ENCODE measurements at places on chromosomes 16 and 17.

DNA sequence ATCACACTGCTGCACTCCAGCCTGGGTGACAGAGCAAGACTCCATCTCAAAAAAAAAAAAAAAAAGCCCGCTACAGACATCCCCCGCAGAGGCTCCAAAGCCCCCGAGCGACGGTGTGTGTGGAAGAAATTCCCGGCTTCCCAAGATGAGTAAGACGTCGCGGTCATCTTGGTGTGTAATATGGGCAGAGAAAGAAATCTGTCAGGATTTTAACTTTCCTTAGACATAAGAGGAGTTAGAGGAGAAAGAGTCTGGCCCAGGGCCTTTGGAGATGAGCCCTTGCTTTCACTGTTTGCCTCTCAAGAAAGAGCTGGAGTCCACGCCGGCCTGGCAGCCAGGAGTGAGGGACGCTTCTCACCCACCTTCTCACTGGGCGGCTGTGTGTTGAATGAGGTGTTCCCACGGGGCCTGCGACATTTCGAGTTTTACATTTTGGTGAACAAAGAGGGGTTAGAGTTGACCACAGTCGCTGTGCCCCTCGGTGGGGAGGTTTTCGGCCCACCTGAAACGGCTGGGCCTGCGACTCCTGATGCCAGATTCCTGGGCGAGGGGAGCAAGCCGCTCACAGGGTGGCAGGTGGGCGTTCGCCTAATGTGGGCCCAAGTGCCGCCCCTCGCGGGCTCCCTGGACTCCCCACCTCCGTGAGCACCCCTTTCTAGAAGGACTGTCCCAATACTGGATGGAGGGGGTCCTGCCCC is 17.9 kb downstream of the C1QTNF1 start:
- DNase-seq: no peak

DNA sequence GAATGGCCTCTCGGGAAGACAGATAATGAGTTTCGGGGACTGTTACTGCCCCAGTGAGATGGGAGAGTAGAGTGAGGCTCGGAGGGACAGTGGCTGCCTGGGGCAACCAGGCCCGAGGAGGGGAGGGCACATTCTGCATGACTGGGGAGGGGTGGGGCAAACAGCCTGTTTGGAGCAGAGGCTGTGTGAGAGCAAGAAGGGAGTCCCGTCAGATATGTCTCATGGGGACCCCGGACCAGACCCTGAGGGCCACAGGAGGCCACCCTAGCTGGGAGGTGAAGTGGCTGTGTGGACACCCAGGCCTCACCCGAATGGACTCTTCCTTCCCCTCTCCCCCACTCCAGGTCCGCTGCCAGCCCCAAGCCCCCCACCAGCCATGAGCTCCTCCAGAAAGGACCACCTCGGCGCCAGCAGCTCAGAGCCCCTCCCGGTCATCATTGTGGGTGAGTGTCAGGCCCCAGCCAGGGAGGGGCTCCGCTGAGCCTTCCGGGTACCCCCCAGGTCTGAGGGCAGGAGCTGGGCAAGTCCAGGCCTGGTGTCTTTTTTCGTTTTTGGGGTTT is 4.3 kb downstream of the OSGIN1 start:
- no peak for DNase-seq

DNA sequence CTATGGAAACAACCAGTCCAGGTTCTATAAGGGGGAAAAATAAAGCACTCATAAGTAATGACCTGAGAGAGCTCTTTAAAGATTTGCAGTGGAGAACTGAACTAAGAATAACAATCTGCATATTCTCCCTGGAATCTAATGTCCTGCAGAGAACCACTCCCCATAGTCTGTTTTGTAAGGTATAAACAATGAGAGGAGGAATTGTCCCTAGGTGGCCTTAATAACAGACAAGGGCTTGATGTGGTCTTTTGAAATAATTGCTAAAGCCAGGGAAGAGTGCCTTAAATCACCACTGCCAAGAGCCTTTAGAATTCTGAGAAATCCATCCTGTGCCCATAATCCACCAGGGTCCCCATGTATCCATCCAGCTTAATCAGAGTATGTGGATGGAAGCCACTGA is 106.3 kb downstream of the CDH11 start:
- no peak for DNase-seq

- DNase-seq: peak; percentile 16
These were observed 7.8 kb upstream of the RNASEK start for GRCh38 chr17:7004398-7005253.

DNA sequence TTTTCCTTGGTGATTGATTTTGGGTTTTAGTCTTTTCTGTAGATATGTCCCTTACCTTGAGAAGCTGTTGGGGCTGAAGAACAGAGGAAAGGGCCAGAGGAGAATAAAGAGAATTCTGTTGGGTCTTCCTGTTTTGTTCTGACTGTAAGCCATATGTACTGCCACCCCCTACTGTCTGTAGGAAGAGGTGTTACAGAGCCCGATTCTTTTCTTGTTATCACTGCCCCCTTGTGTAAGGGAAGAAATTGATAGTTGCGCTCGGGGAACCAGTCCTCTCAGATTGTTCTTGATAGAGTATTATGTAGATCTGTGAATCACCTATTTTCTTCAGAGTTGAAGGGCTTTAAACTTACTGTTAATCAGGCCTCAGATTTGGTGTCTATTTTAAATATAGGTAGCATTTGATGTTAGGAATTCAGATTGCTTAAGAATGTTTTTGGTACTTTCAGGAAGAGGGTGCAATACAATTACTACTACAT is 2.4 kb downstream of the TANC2 start:
- DNase-seq: peak; percentile 3

DNA sequence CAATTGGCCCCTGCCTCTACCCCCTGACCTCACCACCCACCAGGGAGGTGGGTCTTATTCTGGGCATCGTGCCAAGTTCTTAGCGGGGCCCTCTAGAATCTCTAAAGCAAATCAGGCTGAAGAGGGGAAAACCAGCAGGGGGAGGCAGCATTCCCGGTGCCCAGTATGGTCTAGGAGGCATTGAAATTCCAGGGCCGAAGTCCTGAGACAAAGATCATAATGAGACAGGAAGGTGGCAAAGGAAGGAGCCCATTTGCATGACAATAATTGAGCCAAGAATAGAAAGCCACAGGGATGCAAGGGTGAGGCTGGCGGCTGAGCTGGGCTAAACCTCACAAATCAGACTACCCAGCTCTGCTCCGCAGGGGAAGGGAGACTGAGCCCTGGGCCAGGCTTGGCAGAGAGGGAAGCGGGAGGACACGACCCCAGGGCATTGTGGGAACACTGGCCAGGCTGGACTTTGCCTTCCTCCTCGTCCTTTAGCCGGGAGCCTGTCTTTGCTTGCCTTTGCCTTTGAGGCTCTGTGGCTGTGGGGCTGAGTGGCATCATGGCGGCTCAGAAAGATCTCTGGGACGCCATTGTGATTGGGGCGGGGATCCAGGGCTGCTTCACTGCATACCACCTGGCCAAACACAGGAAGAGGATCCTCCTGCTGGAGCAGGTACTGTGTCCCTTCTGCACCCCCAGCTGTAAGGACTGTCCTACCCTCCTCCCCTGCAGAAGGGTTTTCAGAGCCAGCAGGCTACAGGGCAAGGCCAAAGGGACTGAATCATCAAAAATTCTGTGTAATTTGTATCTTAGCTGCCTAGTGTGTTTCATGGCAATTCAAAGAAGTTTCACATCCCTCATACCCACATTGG is at the start of gene PIPOX:
PIPOX (plus strand) TSS at position 463 of the 860 bp plus-strand sequence; CDS start at position 548, 85 bp downstream.
- no peak for DNase-seq

DNA sequence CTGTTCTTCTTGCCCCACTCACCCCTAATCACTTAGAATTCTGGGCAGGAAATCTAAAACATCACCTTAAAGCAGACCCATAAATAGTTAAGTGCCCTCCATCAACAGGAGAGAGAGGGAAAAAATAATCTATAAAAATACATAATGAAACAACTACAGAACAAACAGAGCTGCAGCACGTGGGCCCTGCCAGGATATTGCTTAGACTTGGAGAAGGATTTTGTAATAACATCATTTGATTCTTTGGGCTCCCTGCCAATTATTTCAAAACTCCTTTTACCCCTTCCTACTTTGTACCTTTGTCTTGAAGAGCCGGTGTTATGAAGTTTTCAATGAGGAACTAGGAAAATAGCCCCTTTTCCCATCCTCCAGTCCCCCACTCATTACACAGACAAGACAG is 130.6 kb upstream of the TOX3 start:
- DNase-seq: no peak

DNA sequence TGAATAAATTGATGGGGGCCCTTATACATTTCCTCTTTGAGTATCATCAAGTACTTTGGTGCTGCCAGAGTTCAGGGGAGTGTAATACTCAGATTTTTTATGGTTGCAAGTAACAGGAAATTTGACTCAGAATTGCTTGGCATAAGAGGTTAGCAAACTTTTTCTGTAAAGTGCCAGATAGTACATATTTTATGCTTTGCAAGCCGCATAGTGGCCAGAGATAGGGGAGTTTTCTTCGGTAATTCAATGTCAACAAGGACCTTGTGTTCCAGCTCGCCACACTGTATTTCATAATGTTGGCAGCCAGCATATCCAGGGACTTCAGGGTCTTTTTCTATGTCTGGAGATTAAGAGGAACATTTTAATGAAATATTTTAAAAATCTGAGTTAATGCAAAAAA is 51.0 kb upstream of the MARCHF10 start:
- DNase-seq: no peak

DNA sequence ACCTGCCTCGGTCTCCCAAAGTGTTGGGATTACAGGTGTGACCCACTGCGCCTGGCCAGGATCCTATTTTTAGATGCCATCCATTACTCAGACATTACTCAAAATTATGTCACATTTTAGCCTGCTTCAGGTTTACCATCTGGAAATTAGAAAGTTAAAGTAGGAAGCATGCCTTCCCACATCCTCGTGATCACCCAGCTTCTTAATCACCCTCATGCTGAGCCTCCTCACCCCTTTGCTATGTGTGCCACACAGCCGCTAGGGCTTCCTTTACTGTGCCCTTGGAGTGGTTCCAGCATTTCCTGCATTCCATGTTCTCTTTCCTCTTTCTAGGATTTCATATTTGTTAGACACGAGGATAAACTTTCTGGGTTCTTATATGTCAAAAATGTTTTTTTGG is 9.3 kb downstream of the ADORA2B start:
- DNase-seq: no peak

GRCh38 chr17:27647765-27648164 is 16.8 kb downstream of the LGALS9 start:
- no peak for DNase-seq

GRCh38 chr17:44076716-44077594 is 6.4 kb downstream of the G6PC3 start:
- DNase-seq: no peak

DNA sequence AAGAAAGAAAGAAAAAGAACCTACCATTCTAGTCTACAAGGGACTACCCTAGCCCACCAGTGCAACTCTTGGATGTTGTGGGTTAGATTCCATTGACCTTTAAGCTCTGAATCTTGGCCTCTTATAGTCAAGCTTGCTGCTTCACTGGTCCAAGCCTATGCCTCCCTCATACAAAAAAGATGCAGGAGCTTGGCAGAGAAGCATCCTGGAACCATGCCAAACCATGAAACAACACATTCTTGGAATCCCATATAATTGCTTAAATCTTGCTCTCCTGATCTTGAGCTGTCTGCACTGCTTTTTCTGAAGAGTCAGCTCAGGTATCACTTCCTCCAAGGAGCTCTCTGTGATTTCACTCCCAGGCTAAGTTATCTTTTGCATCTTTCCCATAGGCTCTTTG is 117.9 kb upstream of the GPR139 start:
- no peak for DNase-seq

DNA sequence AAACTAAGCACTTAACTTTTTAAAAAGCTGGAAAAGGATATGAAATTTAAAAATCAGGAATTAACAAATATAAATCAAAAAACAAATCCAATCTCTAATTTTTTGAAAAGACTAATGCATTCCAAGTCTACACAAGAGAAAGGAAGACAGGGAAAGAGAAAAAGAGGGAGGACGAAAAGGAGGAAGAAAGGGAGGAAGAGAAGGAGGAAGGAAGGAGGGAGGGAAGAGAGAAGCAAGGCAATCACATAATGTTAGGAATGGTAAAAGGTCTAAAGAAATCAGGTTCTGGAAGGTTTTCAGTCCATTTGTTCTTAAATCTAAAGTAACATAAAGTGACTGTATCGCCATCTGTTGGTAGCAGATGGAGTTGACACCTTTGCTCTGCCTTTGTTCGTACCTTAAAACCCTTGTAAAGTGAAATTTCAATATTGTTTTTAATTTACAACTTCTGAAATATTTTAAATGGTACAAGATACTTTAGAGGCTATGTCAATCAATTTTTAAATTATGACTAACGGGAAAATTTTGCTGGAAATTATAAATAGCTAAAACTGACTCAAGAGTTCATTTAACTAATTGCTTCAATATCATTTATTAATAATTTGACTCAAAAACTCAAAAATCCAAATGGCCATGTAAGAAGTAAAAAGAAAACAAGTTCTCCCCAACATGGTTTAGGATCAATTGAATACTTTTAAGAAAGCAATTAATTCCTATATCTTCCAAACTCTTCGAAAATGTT is 20.4 kb upstream of the CDYL2 start:
- DNase-seq: no peak

DNA sequence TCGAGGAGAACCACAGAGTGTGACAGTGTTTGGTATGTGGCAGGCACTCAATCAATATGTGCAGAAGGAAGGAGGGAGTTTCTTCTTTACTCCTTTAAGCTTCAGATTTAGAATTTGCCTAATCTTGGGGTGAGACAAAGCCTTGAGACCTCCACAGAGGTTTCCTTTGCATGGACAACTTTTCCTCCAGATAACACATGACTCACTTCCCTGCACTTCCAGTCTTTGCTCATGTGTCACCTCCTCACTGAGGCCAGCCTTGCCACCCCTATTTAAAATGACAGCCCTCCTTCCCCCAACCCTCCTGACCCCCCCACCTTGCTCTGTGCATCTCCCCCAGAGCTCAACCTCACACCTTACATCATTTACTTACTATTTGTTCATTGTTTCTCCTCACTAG is 17.4 kb upstream of the NOS2 start:
- DNase-seq: no peak

DNA sequence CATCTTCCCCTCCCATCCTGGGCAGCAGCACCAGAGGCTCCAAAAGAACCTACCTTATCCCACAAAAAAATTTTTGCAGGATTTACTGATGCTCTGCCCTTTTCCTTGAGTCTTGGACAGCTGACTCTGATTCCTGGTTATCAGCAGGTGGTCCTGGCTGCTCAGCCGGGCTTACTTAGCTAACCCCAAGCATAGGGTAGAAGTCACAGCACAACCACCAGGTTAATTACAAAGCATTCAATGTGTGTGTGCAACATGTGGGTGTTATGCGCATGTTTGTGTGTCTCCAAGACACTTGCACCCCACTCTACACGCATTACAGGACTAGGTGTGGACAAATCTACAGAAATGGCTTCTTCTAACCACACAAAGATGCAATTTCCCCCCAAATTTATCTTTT is 36.3 kb downstream of the PECAM1 start:
- no peak for DNase-seq

- DNase-seq: no peak
These were observed 3.5 kb upstream of the B9D1 start for GRCh38 chr17:19365833-19366636.

DNA sequence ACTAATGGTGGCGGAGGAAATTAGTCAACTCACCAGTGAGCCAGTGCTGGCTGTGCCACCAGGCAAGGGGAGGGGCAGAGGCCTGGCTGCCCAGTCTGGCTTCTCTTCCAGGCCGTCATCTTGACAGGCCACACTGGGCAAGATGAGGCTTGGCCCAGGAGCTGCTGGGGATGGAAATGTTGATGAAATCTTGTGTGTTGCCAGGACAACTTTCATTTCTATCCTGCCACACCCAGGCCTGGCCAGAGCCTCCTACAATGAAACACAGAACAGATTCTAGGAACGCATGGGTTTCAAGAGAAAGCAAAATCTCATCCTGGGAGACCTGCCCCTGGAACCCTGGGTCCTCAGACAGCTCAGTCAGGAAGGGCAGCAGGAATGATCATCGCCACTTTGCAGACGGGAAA is 9.3 kb downstream of the HEXIM2 start:
- no peak for DNase-seq

All from stimulated activated naive CD4-positive, alpha-beta T cell (primary cell).